ENCODE measurements at places on chromosomes 3 and 15.

DNA sequence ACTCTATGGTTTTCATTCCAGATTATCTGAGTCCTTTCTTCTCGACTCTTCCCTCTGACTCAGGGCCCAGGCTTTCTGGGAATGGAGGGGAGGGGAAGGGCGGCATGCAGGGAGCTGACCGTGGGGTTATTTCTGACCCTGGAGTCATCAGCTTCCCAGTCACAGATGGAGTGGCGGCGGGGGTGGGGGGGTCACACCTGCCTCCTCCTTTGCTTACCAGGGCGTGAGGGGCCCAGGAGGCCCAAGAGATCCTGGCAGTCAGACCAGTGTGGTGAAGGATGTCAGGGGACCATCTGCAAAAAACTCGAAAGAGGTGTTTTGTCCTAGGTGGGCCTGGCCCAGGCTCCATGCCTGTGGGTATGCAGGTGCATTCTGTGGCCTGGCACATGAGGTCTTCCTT, 996 bp upstream of the XIRP1 start:
- DNase-seq: no peak

DNA sequence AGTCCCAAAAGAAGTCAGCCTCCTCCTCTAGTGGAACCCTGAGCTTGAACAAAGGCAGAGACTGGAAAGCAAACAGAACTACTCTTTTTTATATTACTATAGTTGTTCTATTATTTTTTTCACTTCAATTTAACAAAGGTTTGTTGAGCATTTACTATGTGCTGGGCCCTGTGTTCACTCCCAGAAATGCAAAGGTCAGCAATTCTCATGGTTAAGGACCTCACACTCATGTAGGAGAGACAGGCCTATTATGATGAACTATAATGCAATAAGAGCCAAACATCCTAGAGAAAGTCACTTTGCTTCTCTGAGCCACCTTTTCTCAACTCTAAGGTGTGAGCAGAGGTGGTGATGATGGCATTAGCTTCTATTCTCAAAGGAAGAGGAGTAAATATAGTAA, 82.1 kb upstream of the ARHGEF3 start:
- no peak for DNase-seq

DNA sequence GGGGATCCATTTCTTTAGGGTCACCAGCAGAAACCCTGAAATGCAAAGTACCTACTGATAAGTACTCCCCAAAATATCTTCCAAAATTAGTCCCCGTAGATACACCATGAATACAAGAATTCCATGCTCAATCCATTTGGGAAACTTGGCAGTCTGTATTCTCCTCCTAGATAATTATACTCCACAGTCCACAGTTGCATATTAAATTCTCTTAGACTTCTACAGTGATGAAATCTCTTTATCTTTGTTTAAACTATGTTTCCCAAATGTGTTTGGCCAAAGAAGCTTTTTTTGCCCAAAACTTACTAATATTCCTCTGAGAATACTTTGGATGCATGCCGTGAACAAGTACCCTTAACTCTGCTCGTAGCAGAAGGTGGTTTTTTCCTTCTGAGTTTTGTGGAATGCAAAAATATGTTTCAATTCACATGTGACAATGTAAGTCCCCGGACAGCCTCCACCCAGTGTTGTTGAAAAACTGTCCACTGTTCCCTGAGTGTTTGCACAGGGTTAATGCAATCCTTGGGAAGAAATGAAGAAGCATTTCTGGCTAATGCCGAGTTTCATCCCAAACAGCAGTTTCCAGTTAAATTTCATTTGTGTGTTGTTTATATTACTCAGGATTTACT, 126.7 kb downstream of the ARNT2 start:
- no peak for DNase-seq

DNA sequence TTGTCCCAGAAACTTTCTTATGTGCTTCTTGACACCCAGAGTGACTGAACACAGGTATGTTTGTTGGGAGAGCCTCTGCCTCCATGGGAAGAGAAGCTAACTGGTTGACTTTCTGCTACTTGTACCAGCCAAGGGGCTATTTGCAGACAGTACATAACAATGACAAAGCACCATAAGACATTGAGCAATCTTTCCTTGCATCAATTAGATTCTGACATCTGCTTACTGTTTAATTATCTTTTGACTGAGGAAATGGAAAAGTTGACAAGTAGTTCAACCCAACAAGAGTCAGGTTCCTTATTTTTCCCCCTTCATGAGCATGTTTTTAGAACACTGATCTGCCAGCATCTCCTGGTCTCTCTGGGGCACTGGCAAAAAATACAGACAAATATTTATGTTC, 157.7 kb downstream of the RPLP1 start:
- DNase-seq: no peak

- DNase-seq: no peak
These were observed 65.1 kb downstream of the HMCES start for GRCh38 chr3:129343643-129344360.

DNA sequence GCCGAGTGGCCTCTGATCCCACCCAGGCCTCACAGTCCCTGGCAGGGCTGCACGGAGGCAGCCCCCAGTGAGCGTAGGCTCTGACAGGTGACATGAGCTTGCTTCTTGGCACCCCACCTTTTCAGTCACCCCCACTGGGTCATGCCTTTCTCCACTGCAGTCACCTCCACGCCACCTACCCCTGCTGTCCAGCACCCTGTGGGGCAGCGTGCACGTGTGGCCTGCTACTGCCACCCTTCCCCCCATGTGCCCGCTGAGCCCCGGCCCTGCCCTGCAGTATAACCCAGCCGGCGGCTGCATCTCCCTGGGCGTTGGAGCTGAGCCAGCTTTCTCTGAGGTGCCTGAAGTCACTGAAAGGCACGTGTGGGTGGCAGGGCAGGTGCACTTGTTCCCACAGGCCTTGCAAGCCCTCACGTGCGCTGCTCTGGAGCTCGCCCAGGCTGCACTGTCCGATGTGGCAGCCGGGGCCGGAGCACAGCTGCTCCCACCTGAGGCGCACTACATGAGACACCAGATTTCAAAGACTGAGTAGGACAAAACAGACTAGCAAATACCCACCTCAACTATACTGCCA, 65.6 kb downstream of the NIPA2 start:
- DNase-seq: no peak

GRCh38 chr3:24518990-24519367, 24.3 kb upstream of the THRB start:
- no peak for DNase-seq

GRCh38 chr3:57420001-57420400, 124.1 kb downstream of the DNAH12 start:
- DNase-seq: no peak

DNA sequence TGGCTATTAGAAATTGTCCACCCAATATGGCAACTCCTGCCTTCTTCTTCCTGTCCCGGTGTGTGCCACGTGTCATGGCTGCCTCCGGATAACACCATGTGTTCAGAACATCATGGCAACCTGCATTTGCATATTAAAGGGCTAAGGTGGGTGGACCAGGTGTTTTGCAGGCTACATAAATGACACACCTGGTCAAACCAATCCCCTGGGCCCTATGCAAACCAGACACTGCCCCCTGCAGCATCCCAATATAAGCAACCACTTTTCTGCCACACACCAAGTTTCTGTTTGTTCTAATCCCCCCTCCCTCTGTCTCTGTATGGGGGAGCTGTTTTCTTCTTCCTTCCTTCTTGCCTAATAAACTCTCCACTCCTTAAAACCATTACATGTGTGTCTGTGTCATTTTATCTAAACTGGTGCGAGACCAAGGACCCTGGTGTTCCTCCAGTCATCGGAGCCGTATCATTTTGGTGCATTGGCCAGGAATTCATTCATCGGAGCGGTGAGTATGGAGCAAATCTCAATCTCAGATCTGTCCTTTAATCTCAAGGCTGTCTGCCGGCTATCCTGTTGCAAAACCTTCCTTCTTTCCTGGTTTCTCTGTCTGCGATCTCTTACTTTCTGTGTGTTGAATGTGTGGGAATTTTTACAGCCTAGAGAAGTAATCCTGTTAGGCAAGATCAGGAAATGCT, 44.5 kb downstream of the NCEH1 start:
- DNase-seq: no peak

DNA sequence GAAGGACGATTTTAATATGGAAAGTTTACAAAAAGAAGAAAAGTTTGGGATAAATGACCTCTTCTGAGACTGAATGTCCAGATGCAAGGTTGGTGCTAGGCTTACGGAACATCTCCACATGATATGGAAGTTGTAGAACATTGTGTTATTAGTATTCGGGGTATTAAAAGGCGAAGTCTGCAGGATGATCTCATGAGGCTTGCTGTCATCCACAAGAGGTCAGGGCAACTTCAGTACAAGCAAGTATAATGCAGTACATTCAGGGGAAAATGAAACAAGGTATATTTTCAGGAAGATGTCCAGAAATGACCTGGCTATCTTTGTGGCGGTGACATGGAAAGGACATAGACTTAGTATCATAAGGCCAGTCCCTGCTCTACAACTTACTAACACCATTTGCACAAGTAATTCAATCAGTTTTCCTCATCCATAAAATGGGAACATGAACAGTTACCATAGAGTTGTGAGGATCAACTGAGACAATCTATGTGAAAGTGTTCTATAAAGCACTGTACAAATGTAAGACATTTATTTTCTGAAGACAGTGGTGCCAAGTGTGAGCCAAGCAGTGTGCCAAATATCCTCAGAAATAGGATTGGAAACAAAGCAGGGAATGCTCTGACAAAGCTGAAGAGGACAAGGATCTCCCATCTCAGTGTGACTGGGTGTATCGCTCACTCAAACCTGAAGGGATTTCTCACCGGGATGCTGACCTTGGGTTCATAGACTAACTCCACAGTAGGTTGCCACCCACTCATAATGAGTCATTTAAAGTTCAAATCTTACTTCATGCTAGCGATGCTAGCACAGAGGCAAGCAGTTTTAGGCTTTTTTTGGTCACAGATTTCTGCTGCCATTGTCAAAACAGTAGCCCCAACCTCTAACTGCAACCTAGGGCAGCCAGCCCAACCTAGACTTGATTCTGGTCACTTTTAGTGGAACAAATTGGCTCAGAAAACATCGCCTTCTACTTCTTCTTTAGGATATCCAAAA, 118.3 kb downstream of the TIGIT start:
- no peak for DNase-seq

- no peak for DNase-seq
These were observed 70.5 kb upstream of the SLC4A7 start for GRCh38 chr3:27554706-27555105.

DNA sequence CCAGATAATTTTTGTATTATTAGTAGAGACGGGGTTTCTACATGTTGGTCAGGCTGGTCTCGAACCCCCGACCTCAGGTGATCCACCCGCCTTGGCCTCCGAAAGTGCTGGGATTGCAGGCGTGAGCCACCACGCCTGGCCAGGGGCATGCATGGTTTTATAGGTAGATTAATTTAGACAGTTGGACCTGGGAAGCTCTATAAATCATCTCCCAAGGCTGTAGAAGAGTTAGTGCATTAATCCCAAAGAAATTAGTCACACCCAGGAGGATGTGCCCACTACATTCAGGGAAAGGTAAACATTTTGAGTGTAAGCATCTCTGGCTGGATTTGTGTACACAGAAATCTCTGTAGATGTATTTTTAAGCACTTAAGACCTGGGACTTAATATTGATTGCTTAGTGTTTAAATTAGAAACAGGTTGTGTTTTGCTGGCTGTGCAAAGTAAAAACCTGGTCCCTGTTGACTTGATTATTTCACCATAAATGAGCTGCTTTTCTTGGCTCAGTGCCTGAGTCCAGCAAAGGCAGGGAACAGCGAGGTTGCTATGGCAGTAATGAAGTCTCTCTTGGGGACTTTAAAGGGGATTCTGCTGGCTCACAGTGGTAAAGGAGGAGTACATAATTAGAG, 19.2 kb downstream of the EXOSC7 start:
- peak; percentile 70 for DNase-seq

DNA sequence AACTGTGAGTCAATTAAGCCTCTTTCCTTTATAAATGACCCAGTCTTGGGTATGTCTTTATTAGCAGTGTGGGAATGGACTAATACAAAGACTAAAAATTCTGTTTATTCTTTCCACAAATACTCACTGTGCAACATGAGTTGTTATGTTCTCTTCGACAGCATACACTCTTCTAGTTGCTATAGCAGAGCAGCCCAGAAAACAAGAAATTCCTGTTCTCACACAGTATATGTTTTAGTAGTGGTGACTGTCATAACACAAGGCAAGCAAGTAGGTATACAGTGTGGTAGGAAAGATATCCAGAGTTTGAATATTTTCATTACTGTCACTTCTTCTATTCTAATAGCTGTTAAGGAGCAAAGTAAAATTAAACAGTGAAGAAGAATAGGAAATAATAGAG, 453.3 kb downstream of the ROBO1 start:
- DNase-seq: no peak

DNA sequence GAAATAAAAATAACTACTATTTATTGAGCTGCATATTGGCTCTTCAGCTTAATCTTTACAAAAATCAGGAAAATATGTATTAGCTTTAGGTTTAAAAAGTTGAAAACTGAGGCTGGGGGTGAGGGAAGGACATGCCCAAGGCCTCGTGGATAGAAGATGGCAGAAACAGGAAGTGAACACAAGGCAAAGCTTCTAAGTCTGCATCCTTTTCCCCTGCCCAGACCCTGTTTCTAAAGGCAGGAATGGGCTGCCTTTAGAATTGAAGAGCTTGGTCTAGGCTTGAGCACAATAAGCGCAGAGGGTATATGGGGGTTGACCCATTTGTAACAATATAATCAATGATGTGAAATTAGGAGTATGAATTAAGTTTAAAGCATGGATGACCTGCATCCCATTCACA, 6.1 kb downstream of the CLDN18 start:
- DNase-seq: no peak

DNA sequence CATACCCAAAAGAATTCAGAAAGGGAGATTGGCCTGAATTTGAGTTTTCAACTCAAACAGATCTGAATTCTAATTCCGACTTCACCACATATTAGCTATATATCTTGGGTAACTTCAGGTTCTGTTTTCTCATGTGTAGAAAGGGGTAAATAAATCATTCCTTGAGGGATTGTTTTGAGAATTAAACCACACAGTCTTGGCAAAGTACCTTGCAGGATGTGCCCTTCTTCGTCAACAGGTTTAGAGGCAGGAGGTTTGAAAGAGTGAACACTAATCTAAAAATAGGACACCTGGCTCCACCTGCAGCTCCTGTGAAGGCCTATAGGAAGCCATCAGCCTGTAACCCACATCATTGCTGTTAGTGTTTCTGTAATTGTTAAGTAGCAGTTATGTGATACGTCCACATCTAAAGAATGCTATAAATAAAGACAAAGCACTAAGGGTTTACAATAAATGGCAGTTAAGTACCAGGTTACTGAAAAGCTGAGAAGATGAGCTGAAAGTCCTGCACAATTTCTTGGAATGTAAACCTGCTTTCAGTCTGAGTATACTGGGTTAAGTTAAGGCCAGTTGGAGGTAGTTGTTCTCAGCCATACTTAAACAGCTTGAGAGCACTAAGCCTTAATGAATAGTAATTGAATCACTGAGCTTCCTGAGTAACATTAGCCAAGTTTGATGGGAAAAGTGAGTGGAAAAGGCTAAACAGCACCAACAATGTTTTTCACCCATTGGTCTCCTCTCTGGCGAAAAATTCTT, 6.0 kb downstream of the CCDC80 start:
- DNase-seq: no peak

DNA sequence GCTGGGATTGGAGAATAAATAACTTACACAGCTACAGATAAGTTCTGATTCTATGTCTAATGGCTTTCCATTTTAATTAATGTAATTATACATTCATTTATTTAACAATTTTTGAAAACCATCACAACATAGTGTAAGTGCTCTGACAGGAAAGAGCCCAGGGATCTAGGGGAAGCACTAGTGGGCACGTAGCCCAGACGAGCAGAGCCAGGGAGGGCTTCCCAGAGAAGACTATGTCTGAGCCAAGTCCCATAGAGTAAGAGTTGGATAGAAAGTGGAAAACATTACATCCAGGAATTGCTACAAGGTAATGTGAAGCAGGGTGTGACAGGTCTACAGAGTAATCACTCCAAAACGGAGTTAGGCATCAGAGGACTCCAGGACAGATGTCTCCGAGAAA, 2.9 kb upstream of the HGD start:
- no peak for DNase-seq

All from fibroblast of skin of left quadriceps (primary cell).